Left lung (tissue), 14 donors: ENCODE measurements at places on chromosomes 7 and 10. TPM values are rescaled to one million over a fixed set of nuclear protein-coding genes. Genes with fewer than 3 reads are reported as not detected.

The HOXA13 gene
- not detected for polyA plus RNA-seq

GRCh38 chr10:77247031-77247990 lies 390.3 kb downstream of the KCNMA1 start:
- DNase-seq: no peak

The SAMD9L gene
- polyA plus RNA-seq: 14.8 TPM

GRCh38 chr7:499853-500485 lies 19.7 kb downstream of the PDGFA start:
- DNase-seq: no peak

DNA sequence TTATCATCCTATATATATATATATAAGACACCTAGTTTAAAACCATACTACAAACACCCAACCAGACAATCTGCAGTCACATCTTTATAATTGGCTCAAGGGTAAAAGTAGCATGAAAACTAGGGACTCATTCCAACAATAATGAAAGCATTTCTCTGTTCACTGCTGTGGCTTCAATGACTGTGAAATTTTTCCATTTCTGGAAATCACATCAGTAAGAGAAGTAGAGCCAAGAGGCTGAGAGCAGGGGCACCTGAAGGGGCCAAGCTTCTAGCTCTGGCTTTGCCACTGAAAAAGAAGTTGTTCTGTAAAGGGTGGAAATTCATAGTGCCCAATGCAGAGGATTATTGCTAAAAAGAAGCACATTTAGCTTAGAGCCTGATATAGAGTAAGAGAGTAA lies 158.6 kb upstream of the GLI3 start:
- DNase-seq: no peak

The HMX2 gene
- not detected for polyA plus RNA-seq

The LEP gene
- 0.07 TPM for polyA plus RNA-seq

GRCh38 chr7:106643216-106644000 lies 17.6 kb downstream of the CCDC71L start:
- DNase-seq: no peak
